ENCODE measurements at places on chromosomes 2 and 18. TPM values are rescaled to one million over a fixed set of nuclear protein-coding genes. Genes with fewer than 3 reads are reported as not detected.
A peak's percentile ranks its signal among the peaks of the same experiment; 100 is the strongest.

MEP1B gene
- total RNA-seq, result 0.18 TPM

STON1 gene
- total RNA-seq, result 35.0 TPM

ANKRD23 gene
- 12.5 TPM for total RNA-seq

PIEZO2 gene
- 43.7 TPM for total RNA-seq

VIT gene
- 0.78 TPM for total RNA-seq

GRCh38 chr18:79733135-79733701 is 53.6 kb downstream of the CTDP1 start:
- no peak for DNase-seq

DNA sequence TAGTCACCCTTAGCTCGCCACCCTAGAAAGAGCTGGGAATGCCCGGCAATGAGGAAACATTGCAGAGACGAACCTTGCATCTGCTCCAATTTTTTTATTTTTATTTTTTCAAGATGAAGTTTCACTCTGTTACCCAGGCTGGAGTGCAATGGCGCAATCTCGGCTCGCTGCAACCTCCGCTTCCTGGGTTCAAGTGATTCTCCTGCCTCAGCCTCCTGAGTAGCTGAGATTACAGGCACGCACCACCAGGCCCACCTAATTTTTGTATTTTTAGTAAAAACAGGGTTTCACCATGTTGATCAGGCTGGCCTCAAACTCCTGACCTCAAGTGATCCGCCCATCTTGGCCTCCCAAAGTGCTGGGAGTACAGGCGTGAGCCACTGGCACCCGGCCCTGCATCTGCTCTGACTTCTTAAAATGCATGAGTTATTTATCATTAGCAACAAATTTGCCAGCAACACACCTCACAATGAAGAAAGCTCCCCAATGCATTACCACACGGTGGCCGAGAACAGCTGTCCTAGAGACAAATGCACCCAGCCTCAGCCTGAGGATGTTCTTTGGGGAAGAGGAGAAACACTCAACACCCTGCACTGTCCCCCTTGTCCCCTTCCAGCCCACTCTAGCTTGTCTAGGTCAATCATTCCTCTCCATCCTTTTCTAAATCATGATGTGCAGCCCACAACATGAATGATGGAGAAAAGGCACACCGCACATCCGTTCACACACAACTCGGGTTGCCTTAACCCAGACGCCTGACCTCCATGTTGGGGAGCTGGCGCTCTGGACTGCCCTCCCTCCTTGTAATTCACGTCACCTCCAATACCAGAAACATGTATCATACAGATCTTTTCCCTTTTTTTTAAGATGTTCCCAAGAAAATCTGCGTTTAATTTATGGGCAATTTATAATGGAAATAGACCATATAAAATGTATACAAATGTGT is 46.9 kb downstream of the TTC32 start:
- DNase-seq, result no peak

DNA sequence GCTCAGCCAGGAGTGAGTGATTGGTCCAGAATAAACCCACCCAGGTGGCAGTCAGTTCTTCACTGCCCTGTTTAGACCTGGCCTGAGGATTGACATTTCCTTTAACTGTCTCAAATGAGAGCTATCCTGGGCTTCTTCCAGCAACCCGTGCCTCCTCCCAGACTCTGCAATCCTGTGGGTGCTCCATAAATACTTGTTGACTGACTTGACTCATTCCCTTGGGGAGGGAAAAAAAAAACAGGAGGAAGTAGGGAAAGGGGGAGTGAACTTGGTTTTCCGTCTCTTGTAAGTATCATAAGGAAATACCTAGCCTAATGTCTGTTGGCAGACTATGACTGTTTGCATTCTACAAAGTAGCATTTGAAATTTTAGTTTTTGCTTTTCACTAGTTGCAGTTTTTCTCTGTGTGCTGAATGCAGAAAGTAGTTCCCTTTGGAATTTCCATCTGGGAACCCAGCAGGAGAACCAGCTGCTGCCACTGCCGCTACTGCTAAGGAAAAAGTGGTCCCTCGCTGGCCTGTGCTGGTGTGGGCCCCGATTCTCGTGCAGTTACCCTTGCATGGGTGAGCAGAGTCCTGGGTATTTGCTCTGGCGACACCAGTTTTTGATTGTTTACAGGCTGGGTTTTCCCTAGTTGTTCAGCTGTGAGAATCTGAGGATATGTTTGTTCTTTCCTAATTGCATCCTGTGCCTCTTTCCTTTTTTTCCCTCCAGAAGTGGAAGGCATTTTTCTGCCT is 78.8 kb downstream of the TGOLN2 start:
- DNase-seq, result no peak

GRCh38 chr2:60453301-60453700 is 100.2 kb downstream of the BCL11A start:
- DNase-seq, result peak; percentile 64

GRCh38 chr2:237895544-237896506 is 36.4 kb downstream of the RAMP1 start:
- no peak for DNase-seq

DNA sequence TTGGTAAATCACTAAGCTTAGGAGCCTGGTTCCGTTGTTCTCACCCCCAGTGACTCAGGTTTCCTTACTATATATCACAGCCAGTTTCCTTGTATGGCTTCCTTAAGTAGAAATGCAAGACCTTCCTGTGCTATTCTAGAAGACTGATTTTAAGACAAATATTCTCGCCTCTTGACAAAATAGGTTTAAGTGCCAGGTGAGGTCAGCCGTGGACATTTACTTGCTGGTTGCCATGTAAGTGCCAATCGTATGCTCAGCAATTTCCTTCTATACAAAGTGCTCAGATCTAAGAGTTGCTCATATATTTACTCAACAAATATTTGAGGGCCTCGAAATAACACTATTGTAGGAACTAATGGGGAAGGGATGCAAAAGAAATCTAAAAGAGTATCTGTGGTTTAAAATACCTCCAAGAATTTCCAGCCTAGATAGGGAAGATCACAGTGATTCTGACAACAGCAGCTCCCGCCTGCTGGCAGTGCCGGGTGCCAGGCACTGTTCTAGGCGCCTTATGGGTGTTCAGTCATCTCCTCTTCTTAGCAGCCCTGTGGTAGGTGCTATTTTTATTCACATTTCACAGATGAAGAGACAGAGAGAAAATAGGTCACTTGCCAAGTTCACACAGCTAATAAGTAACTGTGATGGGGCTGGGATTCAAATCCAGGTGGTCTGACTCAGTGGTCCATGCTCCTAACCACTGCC is 95.3 kb upstream of the B3GNT7 start:
- DNase-seq, result no peak

DNA sequence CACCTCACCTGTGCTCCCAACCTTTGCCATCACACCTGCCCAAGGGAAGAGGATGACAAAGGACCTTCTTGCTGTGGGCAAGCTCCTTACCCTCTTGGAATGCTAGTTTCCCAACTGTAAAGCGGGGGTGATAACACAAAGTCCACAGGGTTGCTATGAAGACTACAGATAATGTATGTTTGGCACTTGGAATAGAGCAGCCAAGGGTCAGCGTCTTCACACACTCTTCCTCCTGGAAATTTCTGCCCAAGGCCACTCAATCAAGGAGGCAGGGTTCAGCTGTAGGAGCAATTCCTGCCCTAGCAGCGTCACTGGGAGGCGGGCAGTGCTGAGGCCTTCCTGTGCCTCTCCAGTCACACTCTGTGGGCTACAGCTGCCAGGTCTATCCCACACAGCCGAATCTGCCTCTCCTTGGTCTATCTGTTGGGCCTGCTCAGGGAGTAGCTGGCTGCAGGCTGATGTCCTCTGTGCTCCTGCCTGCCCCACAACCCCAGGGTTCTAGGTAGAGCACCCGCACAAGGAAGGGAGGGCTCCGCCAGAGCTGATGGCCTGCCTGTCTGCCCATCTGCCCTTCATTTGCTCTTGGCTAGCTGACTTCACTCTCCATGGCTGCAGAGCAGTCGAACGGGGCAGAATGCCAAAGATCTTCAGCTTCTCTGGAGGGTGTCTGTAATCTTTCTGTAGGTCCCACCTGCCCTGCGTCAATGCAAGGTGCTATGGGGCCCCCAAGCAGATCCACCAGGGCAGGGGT is 91.9 kb downstream of the MRO start:
- no peak for DNase-seq

DNA sequence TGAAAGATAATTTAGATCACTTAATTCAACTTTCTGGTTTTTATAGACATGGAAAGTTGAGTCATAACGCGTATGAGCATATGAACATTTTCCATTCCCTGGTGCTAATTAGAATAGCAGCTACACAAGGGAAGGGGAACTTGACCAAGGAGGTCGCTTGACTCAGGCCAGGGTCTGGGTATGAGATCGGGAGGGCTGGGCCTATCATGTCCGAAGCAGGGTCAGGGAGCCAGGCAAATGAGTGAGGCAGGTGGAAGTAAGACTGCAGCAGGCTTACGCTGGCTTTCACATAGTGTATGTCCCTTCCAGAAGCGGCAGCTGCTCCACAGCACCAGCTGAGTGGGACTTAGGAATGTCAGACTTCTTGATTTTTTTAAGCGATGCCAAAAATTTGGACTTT is 14.7 kb downstream of the RALB start:
- DNase-seq, result no peak

DNA sequence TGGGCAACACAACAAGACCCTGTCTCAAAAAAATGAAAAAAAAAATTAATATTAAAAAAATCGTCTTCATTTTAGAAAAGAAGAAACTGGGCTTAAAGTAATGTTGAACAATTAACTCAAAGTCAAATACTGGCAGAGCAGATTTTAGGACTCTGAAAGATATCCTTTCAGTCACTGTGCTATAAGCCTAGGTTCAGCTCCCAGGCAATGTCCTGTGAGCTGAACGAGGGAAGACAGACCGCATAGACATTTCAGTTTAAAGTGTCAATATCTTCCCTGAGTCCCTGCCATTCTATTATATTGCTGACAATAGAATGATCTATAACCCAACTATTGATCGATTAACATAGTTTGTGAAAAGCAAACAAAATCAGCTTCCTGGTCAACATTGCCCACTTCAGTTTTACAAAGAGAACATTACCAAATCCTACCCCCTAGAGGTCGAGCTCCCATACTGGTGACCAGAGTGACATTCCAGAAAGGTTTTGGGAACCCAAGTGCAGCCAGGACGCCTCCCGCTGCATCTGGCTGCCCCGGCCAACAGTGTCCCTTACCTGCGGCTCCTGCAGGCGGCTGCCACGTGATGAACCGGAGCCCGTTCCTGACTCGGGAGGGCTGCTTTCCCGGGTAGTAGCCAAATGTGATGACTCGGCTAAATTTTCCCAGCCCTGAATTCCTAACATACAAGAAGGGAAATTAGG is 639 bp downstream of the MRO start:
- no peak for DNase-seq

GRCh38 chr2:68499133-68499532 is 31.7 kb downstream of the APLF start:
- no peak for DNase-seq

DNA sequence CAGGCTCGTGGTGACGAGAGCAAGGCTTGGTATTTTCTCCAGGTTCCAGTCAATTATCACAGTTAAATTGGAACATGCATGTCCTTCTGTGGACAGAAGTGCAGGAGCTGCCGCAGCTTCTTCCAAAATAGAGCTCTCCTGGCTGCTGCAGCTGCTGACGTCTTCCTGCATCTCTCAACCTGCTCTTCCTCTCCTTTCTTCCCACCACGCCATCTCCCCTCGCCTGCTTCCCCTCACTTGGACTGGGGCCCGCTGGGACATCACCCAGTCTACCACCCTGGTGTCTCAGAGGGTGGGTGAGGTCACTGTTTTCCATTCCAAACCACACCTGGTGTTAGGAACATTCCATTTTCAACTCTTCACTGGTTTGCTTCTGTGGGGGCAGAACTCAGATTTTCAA is 41.4 kb downstream of the SPP2 start:
- no peak for DNase-seq
